Cerebellar nuclear complex (tissue), 1 donor: ENCODE measurements at places on chromosomes 16 and 17.

DNA sequence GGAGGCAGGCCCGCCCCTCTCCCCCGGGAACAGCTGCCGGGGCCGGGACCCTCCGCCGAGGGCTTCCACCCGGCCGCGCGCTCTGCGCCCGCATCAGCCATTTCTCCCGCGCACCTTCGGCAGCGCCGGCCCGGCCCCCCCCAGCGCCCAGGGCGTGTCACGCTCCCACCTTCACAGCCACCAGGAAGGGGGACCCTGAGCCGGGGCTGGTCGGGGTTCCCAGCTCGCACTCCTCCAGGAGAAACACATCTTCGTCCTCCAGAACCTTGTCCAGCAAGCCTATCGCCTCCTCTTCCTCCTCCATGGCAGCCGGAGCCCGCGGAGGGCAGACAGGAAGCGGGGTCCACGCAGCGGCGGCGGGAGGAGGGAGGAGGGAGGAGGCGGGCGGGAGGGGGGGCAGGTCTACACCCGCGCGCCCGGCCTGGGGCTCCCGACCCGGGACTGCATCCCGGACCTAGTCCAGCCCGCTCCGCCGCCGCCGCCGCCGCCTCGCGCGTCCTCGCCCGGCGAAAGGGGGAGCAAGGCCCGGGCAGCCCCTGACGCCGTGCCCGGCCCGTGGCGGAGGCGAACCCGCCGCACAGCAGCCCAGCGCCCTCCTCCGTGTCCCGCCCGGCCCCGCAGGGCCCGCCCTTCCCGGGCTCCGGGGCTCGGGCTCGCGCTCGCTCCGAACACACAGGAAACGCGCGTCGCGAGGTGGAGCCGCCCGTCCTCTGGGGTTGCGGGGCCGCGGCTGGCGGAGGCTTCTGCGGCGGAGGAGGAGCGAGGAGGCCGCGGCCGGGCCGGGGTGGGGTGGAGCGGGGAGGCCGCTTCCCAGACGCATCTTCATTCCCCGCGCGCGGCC, 70.8 kb downstream of the ABR start:
- DNase-seq: no peak

- peak; percentile 49 for DNase-seq
Observed at GRCh38 chr16:77212741-77213541, 13.7 kb downstream of the SYCE1L start.

- no peak for DNase-seq
Observed at GRCh38 chr17:49832840-49833599, 14.8 kb downstream of the TAC4 start.

DNA sequence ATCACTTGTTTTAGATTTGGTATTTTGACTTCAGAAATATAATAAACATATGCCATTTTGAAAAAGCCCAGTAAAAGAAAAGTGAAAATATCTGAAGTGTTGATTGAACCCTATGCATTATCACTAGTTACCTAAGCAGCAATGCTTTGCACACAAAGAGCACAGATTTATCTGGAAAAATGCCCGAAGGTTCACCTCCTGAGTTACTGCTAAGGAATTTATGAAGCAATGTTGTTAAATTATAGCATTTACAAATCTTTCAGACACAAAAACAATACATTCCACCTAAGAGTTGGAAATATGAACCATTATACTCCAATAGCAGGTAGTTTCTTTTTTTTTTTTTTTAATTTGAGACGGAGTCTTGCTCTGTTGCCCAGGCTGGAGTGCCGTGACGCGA, 38.9 kb upstream of the GHDC start:
- DNase-seq: no peak

DNA sequence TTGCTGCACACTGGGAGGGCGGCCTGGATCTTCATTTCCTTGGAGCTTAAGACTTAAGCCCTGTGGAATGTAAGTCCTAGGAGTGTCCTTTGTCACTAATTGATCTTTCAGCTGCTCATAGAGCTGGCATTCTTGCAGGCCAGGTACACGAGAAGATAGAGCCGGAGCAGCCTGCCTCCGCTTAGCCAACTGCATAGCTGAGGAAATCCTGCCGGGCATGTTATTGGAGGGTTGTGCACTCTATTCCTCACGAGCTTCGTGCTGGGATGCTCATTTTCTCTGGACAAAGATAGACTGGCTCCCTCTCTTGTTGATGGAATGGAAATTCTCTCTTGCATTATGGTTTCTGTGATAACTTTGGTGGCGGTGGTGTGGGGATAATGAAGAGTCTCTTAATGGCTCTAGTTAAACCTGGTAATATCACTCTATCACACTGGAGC, 76.9 kb downstream of the RPA1 start:
- no peak for DNase-seq

DNA sequence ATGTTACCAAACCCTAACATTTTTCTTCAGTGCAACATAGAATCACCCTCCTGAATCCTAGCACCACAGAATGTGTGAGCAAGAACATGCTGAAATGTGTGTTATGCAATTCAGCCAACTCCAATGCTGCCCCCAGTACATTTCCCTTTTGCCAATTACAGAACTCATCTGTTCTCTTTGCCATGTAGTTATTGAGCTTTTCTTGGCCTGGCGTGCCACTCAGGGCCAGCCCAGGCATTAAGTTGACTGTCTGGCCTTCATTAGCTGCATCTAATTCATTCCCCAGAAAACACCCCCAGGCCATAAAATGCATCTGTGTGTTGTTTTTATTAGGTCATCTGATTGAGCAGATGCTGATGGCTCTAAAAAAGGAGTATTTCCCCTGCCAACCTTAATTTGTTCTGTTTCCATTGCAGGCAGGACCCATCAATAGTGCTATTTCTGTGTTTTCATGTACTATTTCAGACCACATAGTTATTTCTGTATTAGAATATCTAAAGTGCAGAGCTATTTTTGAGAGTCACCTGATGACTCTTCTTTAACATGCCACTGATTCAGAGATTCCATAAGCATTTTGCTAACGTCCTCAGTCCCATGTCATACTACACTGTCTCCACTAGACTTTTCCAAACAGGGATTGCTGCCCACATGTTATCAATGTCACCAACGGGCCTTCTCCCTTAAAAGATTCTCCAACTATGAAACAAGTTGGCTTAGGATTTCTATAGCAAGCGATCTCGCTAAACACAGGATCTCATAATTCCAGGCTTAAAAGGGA, 969.7 kb downstream of the CDH11 start:
- no peak for DNase-seq

DNA sequence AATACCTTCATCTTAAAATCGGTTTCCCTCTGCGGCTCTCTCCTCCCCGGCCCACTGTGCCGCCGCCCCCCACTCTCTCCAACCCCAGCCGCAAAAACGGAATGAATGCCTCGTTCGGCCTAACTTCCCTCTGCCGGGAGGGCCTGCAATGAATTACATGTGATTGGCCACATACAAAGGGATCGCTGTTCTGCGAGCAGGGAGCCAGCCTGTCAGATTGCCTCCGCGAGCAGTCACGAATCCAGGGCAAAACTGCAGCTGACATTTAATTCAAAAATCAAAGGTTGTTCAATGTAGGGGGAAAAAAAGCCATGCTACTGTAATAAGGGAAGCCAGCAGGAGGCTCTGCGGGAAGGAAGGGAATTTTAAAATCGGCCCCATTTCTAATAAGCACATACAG, 84.9 kb downstream of the TBC1D16 start:
- DNase-seq: no peak

- DNase-seq: no peak
Observed at GRCh38 chr17:4588391-4588790, 4.1 kb downstream of the SMTNL2 start.

DNA sequence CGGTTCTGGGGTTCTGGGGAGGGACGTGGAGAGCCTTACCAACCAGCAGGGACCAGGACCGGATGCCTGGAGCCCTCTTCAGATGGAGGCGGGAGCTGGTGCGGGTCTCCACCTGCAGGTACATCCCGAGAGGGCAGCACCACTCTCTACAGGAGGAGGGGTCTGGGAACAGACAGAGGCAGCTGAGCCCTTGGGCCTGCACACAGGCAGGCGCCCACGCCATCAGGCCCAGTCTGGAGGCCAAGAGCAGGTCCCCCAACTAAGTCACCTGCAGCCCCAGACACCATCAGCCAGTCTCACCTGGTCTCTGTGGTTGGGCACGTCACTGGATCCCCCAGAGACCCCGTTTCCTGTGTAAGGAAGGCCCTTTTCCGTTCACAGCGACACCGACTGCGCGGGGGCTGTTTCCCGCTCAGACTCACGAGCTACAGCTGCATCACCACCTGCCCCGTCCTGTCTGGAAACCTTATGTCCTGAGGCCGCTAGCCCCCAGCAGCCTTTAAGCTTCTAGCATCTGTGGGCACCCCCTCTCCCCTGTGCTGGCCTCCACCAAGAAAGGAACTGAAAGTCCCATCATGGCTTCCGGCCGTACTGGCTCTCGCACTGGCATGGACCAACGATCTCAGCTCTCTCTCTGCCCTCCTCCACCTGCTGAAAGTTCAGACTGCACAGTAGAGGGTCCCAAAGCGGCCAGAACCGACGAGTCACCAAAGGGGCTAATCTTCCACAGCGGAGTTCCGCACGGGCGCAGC, 1.2 kb downstream of the CYBC1 start:
- no peak for DNase-seq

- no peak for DNase-seq
Observed at GRCh38 chr16:86529160-86529559, 18.8 kb downstream of the FOXF1 start.

DNA sequence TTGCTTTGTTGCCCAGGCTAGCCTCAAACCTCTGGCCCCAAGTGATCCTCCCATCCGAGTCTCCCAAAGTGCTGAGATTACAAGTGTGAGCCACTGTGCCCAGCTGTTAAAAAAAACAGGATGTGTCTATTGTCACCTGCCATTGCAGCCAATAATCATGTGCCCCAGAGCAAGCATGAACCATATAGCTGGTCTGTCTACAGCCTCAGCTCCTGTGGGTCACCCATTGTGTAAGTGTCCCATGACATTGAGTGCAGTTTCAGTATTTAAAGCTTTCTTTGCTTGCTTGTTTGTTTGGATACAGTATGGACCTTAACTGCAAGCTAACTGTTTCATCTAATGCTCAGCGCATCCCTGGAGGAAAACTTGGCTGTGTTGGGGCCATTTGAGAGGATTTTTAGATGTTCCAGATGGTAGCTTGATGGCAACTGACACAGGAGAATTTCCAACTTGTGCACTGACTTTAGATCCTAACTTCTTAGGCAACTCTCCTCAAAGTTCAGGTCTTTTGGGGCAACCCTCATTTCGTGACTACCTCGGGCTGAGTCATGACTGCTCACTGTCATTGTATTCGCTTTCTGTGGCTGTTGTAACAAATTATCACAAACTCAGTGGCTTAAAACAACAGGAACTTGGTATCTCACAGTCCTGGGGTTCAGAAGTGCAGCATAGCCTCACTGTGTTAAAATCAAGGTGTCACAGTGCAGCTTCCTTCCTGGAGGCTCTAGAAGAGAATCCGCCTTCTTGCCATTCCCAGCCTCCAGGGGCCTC, 30.3 kb upstream of the ADORA2B start:
- DNase-seq: no peak

DNA sequence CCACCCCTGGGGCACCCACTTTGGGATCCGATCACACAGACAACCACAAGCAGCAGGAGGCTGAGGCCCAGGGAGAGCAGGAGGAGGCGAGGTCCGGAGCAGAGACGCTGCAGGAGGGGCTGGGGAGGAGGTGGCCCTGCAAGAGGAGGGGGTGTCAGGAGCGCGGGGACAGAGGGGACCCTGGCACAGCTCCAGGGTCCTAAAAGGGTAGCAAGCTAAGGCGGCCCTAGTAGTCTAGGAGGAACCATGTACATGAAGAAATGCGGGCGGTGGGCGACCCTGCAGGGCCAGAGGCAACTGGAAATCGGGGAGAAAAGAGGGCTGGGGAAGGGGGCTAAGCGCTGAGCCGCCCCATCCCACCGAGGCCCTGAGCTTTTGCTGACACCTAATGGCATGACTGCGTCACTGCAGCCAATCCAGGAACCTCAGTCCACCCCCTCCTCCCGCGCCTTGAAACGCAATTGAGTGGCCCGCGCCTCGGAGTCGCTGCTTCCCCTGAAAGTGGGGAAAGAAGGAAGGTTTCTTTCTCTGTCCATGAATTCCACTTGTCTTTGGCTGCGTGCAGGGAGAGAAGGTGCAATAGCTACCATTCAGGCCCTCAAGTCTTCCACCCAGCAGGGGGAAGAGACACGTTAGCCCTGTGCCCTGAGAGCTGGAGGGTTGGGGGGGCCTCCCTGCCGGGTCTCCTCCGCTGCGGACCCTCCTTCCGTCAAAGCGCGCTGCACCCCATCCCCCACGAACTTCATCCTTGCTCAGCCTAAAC, 1.8 kb downstream of the ASGR1 start:
- DNase-seq: peak; percentile 24

GRCh38 chr16:69157196-69157595, 24.7 kb downstream of the UTP4 start:
- no peak for DNase-seq

- no peak for DNase-seq
Observed at GRCh38 chr17:62716834-62717588, 89.5 kb downstream of the MRC2 start.

GRCh38 chr17:58338454-58338840, 9.9 kb upstream of the TSPOAP1 start:
- no peak for DNase-seq

- no peak for DNase-seq
Observed at GRCh38 chr17:68566442-68566738, 34.8 kb downstream of the FAM20A start.

DNA sequence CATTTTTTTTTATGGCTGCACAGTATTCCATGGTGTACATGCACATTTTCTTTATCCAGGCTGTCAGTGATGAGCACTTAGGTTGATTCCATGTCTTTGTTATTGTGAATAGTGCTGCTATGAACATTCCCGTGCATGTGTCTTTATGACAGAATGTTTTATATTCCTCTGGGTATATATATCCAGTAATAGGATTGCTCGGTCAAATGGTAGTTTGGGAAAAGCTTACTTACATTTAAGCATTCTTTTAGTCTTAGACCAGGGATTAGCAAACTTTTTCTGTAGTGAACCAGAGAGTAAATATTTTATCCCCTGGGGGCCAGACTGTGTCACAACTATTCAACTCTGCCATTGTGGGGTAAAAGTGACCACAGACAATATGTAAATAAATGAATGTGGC, 40.2 kb downstream of the MED13 start:
- no peak for DNase-seq

DNA sequence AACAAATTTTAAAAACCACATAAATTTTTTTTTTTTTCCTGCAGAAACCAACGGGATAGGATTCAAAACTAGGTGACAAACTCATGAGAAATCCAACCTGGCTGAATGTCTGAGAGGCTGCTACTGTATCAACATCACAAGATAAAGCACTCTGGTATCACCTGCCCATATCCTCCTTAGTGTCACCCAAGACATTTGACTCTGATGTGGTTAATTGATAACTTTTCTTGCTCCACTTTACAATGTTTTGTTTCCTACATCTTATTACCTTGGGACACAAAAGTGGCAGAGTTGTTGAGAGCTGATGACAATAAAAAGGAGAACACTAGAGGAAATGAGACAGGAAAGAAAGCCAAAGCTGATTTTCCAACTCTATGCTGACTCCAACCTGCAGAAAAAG, 4.0 kb upstream of the FBXL20 start:
- no peak for DNase-seq

GRCh38 chr17:6427279-6427781, 7.6 kb downstream of the AIPL1 start:
- DNase-seq: no peak

- no peak for DNase-seq
Observed at GRCh38 chr16:12260647-12261262, 284.2 kb downstream of the SNX29 start.
